Smooth muscle cell of bladder (primary cell): ENCODE measurements at places on chromosomes 2 and 18. TPM values are rescaled to one million over a fixed set of nuclear protein-coding genes. Genes with fewer than 3 reads are reported as not detected.

Gene ICA1L
- total RNA-seq, result 4.4 and 5.5 TPM in 2 replicates

Gene GFPT1
- 56.5 and 63.1 TPM in 2 replicates for total RNA-seq

Gene PROKR1
- total RNA-seq, result not detected in 2 replicates

Gene ZAP70
- total RNA-seq, result not detected in 2 replicates

Gene TRIM43
- total RNA-seq, result not detected in 2 replicates

Gene ERCC3
- 32.7 and 36.9 TPM in 2 replicates for total RNA-seq

Gene FZD7
- total RNA-seq, result 68.4 and 109 TPM in 2 replicates

Gene SANBR
- total RNA-seq, result 10.1 and 11.7 TPM in 2 replicates

Gene IDH1
- 323 and 357 TPM in 2 replicates for total RNA-seq

Gene C2orf81
- total RNA-seq, result 0.57 and 0.83 TPM in 2 replicates

Gene TMEM127
- 11.8 and 17.8 TPM in 2 replicates for total RNA-seq

Gene TBR1
- under 0.01 TPM in 1 of 2 replicates, not detected in the other for total RNA-seq

Gene GREB1L
- 0.09 TPM in 1 of 2 replicates, not detected in the other for total RNA-seq

Gene CYRIA
- 2.8 and 3.7 TPM in 2 replicates for total RNA-seq

Gene SLC16A14
- 3.3 and 4.1 TPM in 2 replicates for total RNA-seq

Gene TXNL4A
- total RNA-seq, result 64.0 and 73.1 TPM in 2 replicates

Gene TMEM182
- total RNA-seq, result 1.6 and 3.3 TPM in 2 replicates

Gene NEU2
- total RNA-seq, result not detected in 2 replicates
